ENCODE measurements at places on chromosomes 3 and 15. TPM values are rescaled to one million over a fixed set of nuclear protein-coding genes. Genes with fewer than 3 reads are reported as not detected.
A peak's percentile ranks its signal among the peaks of the same experiment; 100 is the strongest.

SOX14 gene
- 0.07 TPM for polyA plus RNA-seq

DNA sequence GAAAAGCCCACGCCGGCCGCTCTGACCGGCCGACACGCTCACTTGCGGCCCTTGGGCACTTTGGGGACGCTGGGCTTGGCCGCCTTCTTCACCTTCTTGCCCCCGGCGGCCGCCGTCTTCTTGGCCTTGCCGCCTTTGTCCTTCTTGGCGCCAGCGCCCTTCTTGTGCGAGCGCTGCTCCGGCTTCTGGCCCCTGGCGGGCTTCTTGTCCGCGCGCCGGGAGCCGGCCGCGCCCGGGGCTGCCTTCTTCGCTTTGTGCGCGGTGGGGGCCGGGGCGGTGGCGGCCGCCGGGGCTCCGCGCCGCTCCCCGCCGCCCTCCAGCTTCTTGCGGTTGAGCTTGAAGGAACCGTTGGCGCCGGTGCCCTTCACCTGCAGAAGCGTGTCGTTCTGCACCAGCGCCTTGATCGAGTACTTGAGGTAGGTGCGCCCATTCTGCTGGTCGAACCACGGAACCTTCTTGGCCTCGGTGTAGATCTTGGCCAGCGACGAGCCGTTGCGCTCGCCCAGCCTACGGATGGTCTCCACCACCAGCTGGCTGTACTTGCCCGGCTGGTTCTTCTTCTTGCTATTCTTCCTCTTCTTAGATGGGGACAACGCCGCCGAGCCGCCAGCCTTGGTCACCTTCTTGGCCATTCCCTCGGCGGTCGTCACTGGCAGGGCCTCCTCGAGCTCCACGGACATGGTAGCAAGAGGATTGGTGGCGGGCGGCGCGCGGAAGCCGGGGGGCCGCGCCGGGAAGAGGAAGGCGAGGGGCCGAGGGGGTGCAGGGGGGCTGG is 36.7 kb downstream of the HMCES start:
- DNase-seq = peak; percentile 50

BBX gene
- 8.9 TPM for polyA plus RNA-seq

PPP1R14D gene
- 1.2 TPM for polyA plus RNA-seq

GRCh38 chr3:16264174-16264707 is 502 bp downstream of the DPH3 start:
- no peak for DNase-seq

- no peak for DNase-seq
These were observed 16.3 kb upstream of the BBX start for GRCh38 chr3:107506458-107506857.

SAMD7 gene
- polyA plus RNA-seq = not detected

All from thymus (tissue), 14 donors.